ENCODE measurements at places on chromosomes 4 and X.

DNA sequence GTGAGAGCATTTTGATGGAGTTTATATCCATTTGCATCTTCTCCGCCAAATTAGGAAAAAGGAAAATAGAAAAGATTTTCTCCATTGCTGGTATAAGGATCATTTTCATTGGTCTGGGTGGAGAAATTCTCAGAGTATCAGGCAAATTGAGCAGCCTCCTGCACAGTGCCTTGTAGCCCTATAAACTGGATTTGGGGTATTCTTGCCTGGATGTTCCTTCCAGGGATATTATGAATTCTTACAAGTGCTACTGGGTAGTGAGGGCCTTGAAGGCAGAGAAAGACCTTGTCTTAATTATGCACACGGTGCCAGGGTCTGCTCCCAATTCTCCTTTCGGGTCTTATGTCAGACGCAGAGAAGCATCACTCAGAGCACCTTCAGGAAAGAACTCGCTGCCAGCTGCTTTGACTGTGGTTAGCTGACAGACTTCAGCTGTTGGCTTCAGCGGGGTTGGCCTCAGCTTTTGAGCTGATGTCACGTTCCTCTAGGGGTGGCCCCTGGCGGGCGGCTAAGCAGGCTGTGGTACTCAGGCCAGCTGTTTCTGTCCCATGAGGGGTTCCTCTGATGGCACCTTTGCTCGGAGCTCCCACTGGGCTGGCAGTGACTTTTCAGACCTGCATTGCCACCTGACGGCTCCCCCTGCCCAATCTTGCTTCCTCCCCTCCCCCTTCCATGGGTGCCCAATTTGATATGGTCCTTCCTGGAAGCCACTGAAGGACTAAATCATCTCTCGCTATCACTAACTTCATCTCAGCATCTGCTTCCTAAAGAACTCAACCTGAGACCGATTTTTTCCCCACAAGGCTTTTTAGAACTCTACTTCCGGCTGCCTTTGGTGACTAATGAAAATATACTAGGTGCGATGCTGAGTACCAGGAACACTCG is 519.5 kb downstream of the BCOR start:
- peak; percentile 39 for DNase-seq

- no peak for DNase-seq
Measured at GRCh38 chr4:77481856-77482255, 123.8 kb upstream of the CXCL13 start.

DNA sequence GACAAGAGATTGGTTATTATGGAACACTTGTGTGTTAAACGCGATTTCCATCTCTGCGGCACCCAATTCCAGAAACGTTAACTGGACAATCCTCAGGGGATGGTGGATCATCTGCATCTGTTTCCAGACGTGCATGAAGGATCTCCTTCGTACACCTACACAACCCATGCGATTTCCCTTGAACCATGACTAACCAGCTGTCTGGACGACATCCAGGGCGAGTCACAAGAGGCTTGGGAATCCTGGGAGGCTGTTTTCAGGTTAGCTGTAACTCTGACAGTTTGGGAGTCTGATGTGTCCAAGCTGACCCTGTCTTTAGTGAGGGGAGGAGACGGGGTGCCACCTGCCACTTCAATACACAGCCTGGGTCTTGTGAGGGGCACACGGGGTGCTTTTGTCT is 84.5 kb downstream of the GATB start:
- peak; percentile 56 for DNase-seq

GRCh38 chrX:20427173-20427770 is 160.6 kb upstream of the RPS6KA3 start:
- DNase-seq, result no peak

- no peak for DNase-seq
Measured at GRCh38 chr4:109121561-109121960, 180.9 kb downstream of the COL25A1 start.

DNA sequence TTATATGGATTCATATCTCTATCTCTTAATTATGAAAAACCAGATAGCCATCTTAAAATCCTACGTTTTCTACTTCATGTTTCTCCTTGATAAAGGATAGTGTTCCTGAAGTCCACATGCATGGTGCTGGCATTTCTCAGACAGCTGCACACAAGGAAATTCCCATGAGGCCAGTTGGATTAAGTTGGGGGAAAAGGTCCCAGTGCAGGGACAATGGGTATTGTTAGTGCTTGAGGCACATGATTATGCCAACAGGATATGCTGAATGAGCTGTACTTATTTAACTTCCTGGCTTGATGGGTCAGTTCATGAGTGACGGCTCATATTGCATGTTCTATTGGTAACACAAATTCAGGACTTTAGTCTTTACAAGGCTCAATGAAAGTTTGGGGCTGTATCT is 913.9 kb upstream of the NDST4 start:
- DNase-seq, result no peak

DNA sequence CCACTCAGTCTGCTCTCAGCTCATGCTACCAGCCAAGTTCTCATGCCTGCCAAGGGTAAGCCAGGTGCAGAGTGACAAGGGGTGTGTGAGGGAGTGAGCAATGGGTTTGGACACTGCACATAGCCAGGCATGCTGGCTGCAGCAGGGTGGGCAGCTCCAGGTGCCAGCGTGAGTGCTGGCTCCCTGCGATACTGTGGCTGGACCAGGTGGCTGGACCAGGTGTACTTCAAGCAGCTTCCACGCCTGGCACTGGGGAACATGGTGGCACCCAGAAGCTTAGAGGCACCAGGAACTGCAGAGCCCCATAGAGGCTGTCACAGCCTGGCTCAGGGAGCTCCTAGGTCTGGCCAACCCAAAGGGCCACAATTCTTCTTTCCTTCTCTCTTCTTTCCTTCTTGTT is 234.9 kb upstream of the GIMD1 start:
- DNase-seq, result no peak

DNA sequence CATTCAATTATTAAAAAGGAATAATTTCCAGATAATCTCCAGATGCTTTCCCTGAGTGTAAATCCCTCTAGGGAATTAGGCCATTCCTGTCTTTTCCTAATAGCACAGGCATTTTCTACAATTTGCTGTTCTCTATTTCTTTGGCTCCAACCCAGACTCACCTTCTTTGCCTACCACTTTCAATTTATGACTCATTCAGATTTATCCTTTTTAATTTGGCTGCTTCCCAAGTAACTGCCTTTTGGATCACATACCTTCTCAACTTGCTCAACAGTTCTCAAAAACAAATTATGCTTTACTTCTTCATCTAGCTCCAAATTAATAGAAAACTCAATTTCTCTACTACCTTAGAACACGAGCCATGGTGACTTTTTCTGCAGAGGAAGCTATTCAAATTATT is 1166.3 kb upstream of the PCDH7 start:
- DNase-seq, result no peak
